Activated T-cell treated with anti-CD3 and anti-CD28 coated beads, Interleukin-2, amount 50 U/mL, for 72 hours (primary cell): ENCODE measurements at places on chromosomes 12 and 14. TPM values are rescaled to one million over a fixed set of nuclear protein-coding genes. Genes with fewer than 3 reads are reported as not detected.

- no peak for DNase-seq
- peaks cover 9% of the 10 kb centered on the region for H3K36me3 ChIP-seq
- peak overlapping the region; percentile 78 for H3K27ac ChIP-seq
- peak overlapping the region; percentile 94 for H3K4me3 ChIP-seq
Measured at GRCh38 chr12:112907415-112908157, 824 bp downstream of the OAS1 start.

- no peak overlapping the region for H3K4me3 ChIP-seq
- H3K27ac ChIP-seq = no peak overlapping the region
- no peaks in the 10 kb centered on the region for H3K4me1 ChIP-seq
- no peak for DNase-seq
- H3K36me3 ChIP-seq = no peaks in the 10 kb centered on the region
Measured at GRCh38 chr14:26621807-26622560, 24.2 kb upstream of the NOVA1 start.

GRCh38 chr14:38042322-38042721 lies 165.4 kb upstream of the SSTR1 start:
- no peaks in the 10 kb centered on the region for H3K36me3 ChIP-seq
- no peak overlapping the region for H3K27ac ChIP-seq
- H3K27me3 ChIP-seq = no peaks in the 10 kb centered on the region
- DNase-seq = no peak

DNA sequence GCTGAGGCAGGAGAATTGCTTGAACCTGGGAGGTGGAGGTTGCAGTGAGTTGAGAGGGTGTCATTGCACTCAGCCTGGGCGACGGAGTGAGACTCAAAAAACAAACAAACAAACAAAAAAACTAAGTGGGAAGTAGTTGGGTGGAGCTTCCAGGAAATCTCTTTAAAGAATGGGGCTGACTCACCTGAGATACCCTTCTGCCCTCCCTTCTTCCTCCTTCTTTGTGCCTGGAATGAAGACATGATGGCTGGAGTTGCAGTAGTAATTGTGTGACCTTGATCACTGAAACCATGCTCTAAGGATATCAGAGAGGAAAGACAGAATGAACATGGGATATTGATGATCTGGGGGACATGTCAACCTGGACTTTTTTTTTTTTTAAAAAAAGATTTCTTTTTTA lies 87.6 kb upstream of the MED13L start:
- peaks cover 11% of the 10 kb centered on the region for H3K4me1 ChIP-seq
- no peak overlapping the region for H3K27ac ChIP-seq
- no peak for DNase-seq

DNA sequence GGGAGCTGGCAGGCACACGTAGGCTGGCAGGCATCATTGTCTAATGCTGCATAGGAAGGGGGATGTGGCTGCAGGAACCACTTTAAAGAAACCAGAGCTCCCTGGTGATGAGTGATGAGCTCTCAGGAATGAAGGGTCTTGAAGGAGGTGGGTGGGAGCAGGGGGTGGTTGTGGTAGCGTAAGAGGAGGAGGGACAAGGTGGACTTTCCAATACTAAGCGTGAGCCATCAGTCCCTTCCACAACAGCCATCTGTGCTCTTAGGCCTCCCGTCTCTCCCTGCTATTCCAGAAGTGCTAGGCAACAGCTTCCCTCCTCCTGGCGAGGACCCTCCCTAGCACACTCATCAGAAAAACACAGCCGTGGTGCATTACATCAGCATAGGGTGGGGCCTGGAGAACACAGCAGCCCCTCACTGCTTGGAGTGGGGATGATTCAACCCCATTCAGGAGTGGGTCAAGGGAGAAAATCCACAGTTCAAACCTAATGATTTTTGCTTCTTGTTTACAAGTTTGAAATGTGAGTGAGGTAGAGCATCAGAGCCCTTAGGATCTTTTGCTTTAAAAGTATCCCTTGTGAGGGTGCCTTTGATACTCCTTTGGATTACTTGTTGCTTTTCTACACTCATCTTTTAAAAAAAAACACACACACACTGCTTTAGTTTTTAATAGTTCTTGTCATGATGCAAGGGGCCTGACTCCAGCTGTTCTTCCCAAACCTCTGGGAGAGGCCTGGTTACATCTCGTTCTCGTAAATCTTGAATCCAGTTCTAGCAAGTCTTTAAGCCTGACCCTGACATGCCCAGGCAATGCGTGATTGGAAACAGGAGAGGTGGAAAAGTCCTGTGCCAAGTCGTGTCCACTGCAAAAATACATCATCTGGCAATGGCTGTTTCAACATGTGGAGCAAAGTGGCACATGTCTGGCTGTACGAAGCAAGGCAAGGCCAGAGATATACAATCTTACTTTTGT lies 356.4 kb upstream of the DDHD1 start:
- no peaks in the 10 kb centered on the region for H3K4me1 ChIP-seq
- no peak overlapping the region for H3K27ac ChIP-seq
- H3K36me3 ChIP-seq = peaks cover 2% of the 10 kb centered on the region
- DNase-seq = no peak
- H3K4me3 ChIP-seq = no peak overlapping the region

DNA sequence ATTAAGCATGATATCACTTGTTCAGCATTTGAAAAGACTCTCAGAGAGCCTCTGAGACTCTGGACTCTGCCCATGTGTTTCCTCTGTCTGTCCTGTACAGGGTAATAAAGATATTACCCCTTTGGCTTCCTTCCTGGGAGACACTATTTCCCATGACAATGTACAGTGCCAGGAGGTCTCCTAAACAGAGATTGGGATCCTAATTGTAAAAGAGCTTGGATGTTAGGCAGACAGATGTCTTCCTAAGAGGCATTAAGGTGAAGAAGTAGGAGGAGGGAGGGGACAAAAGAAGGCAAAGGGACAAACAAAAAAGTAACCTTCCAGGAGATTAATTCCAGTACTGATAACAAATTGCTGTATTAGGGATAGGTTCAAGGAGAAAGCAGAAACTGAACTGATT lies 45.5 kb upstream of the NAV3 start:
- H3K4me1 ChIP-seq = no peaks in the 10 kb centered on the region
- no peak for DNase-seq
- no peak overlapping the region for H3K4me3 ChIP-seq
- H3K36me3 ChIP-seq = no peaks in the 10 kb centered on the region

- no peaks in the 10 kb centered on the region for H3K27me3 ChIP-seq
- no peaks in the 10 kb centered on the region for H3K36me3 ChIP-seq
- no peaks in the 10 kb centered on the region for H3K4me1 ChIP-seq
- H3K4me3 ChIP-seq = no peak overlapping the region
- H3K27ac ChIP-seq = no peak overlapping the region
Measured at GRCh38 chr14:50272498-50272897, 39.5 kb downstream of the L2HGDH start.

DNA sequence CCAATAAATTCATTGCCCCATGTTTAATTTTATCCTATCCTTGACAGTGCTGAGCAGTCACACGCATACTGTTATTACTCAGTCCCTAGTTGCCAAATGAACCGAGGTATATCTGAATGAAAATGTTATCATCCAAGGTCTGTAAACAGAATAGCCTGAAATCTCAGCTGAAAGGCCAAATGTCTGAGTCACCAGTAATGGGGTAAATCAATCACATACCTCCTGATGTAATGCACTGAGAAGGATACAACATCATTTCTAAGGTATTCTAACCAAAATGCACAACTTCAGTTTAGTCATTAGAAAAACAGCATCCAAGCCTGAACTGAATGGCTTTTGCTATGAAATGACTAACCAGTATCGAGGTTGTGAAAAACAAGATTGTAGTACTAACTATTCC lies 228.6 kb downstream of the DPF3 start:
- H3K27ac ChIP-seq = peak overlapping the region; percentile 48
- DNase-seq = peak; percentile 4
- no peaks in the 10 kb centered on the region for H3K36me3 ChIP-seq
- H3K4me1 ChIP-seq = peaks cover 32% of the 10 kb centered on the region

GRCh38 chr14:54446161-54446693 lies 5.1 kb upstream of the CNIH1 start:
- peaks cover 15% of the 10 kb centered on the region for H3K27me3 ChIP-seq
- H3K4me3 ChIP-seq = no peak overlapping the region
- peaks cover 17% of the 10 kb centered on the region for H3K4me1 ChIP-seq
- DNase-seq = no peak

DNA sequence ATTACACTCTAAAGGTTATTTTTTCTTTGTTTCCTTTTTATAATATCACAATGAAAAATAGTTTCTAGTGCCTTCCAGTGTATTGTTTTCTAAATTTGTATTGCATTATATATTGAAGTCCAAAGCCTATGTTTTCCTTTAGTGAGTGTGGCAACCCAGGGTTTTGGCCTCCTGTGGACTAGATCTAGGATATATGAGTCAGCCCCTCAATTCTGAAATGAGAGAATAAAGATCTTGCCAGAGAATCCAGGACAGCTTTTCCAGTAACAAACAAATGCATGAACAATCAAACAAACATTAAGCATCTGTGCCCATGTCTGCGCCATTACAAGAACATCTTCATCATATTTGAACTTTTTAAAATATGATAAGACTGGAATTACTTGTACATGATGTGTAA lies 70.7 kb upstream of the SSTR1 start:
- H3K4me3 ChIP-seq = no peak overlapping the region
- no peaks in the 10 kb centered on the region for H3K36me3 ChIP-seq
- H3K27me3 ChIP-seq = no peaks in the 10 kb centered on the region
- H3K4me1 ChIP-seq = no peaks in the 10 kb centered on the region
- no peak for DNase-seq

DNA sequence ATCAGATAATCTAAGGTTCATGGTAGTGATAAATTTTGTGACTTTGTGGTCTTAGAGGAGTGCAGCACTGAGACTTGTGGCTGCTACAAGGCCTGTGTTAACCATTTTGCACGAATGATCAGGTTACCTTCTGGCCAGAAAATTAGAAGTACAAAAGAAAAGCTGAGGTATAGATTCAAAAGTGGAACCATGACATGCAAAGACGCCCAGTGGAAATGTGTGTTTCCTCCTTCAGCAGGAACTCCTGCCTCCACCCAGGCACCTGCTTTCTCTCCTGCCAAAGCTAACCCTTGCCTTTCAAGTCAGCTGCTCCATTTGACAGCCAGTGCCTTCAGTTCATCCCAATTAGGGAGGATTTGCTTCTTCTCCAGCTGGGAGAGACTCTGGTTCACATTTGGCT lies 10.1 kb downstream of the PDE6H start:
- peaks cover 56% of the 10 kb centered on the region for H3K4me1 ChIP-seq
- no peaks in the 10 kb centered on the region for H3K36me3 ChIP-seq
- peak overlapping the region; percentile 72 for H3K4me3 ChIP-seq
- H3K27me3 ChIP-seq = no peaks in the 10 kb centered on the region
- no peak for DNase-seq

GRCh38 chr14:103332143-103332919 lies 1.7 kb upstream of the EIF5 start:
- H3K4me3 ChIP-seq = peak overlapping the region; percentile 91
- peaks cover 16% of the 10 kb centered on the region for H3K36me3 ChIP-seq
- DNase-seq = no peak
- H3K27ac ChIP-seq = peak overlapping the region; percentile 94

GRCh38 chr12:66398931-66399910 lies 96.9 kb downstream of the HELB start:
- no peak for DNase-seq
- no peak overlapping the region for H3K4me3 ChIP-seq
- peaks cover 11% of the 10 kb centered on the region for H3K27me3 ChIP-seq
- H3K36me3 ChIP-seq = no peaks in the 10 kb centered on the region

DNA sequence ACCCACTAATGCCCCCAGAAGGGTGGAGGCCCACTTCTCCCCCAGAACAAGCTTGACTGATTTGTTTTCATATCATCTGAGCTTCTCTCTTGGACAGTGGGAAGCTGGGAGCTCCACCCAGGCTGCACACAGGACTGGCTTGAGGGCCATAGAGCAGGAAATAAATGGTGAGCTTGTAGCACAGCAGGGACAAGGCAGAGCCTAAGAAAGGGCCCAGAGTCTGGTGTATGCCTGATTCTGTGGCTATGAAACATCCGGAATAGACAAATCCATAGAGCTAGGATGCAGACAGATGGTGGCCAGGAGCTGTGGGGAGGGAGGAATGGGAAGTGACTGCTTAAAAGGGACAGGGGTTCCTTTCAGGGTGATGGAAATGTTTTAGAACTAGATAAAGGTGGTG lies 79.0 kb downstream of the ARL6IP4 start:
- no peaks in the 10 kb centered on the region for H3K27me3 ChIP-seq
- no peak overlapping the region for H3K27ac ChIP-seq
- H3K36me3 ChIP-seq = no peaks in the 10 kb centered on the region
- no peak overlapping the region for H3K4me3 ChIP-seq
- DNase-seq = no peak

GRCh38 chr14:55336691-55337090 lies 65.5 kb downstream of the FBXO34 start:
- DNase-seq = peak; percentile 27
- H3K27ac ChIP-seq = peak overlapping the region; percentile 83

- no peak overlapping the region for H3K4me3 ChIP-seq
- no peak overlapping the region for H3K27ac ChIP-seq
- no peaks in the 10 kb centered on the region for H3K27me3 ChIP-seq
- DNase-seq = no peak
- no peaks in the 10 kb centered on the region for H3K4me1 ChIP-seq
- H3K36me3 ChIP-seq = no peaks in the 10 kb centered on the region
Measured at GRCh38 chr12:45494279-45494678, 235.2 kb upstream of the ARID2 start.

- peaks cover 82% of the 10 kb centered on the region for H3K4me1 ChIP-seq
- H3K27me3 ChIP-seq = no peaks in the 10 kb centered on the region
- H3K36me3 ChIP-seq = peaks cover 24% of the 10 kb centered on the region
- peak within 1 kb of the TSS; percentile 94 for H3K27ac ChIP-seq
Measured at GRCh38 chr12:120116441-120116791, at the start of gene RAB35. Gene RAB35, minus strand, starts transcription at chr12:120116753. Its CDS starts 103 bp downstream, at chr12:120116650.

GRCh38 chr14:99331811-99332210 lies 59.8 kb upstream of the BCL11B start:
- no peak for DNase-seq
- H3K4me1 ChIP-seq = peaks cover 5% of the 10 kb centered on the region
- no peaks in the 10 kb centered on the region for H3K36me3 ChIP-seq
- no peak overlapping the region for H3K4me3 ChIP-seq
- H3K27me3 ChIP-seq = no peaks in the 10 kb centered on the region
- no peak overlapping the region for H3K27ac ChIP-seq

DNA sequence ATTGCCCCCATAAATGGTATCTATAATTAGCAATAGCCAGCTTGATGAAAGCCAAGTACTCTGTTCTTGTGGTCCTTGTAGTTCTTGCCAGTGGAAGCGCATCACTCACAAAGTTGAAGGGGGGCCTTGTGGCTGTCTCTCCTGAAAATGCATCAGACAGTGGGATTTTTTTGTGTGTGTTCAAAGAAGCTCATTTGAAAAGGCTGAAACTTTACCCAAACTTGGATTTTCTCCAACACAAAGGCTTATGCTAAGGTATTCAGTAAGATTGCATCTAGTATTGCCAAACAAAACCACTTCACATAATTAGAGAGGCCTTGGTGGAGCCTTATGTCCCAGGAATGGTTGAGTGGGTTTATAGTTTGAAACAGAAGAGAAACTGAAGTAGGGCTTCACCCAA lies 216.7 kb upstream of the TMTC1 start:
- H3K36me3 ChIP-seq = no peaks in the 10 kb centered on the region
- no peak overlapping the region for H3K4me3 ChIP-seq
- DNase-seq = no peak
- H3K4me1 ChIP-seq = no peaks in the 10 kb centered on the region
- peaks cover 5% of the 10 kb centered on the region for H3K27me3 ChIP-seq

ASIC1 gene
- total RNA-seq = 12.4 TPM

SERPINA12 gene
- not detected for total RNA-seq

NPFF gene
- total RNA-seq = not detected

ADCY6 gene
- 0.67 TPM for total RNA-seq

NID2 gene
- 0.24 TPM for total RNA-seq

NINJ2 gene
- 8.1 TPM for total RNA-seq

CCDC197 gene
- 1.6 TPM for total RNA-seq

RILPL2 gene
- 13.6 TPM for total RNA-seq

HAL gene
- 0.96 TPM for total RNA-seq

RAD9B gene
- 4.4 TPM for total RNA-seq

GNB3 gene
- 0.95 TPM for total RNA-seq

KRT82 gene
- total RNA-seq = not detected

BCL2L14 gene
- total RNA-seq = 3.2 TPM

ARMH4 gene
- total RNA-seq = not detected

PTPN21 gene
- total RNA-seq = 0.14 TPM
